NCI-H345 (cell line): ENCODE measurements at places on chromosomes 6 and 20.
A peak's percentile ranks its signal among the peaks of the same experiment; 100 is the strongest.

- DNase-seq, result no peak
Observed at GRCh38 chr6:166257911-166258318, 50.3 kb downstream of the PRR18 start.

DNA sequence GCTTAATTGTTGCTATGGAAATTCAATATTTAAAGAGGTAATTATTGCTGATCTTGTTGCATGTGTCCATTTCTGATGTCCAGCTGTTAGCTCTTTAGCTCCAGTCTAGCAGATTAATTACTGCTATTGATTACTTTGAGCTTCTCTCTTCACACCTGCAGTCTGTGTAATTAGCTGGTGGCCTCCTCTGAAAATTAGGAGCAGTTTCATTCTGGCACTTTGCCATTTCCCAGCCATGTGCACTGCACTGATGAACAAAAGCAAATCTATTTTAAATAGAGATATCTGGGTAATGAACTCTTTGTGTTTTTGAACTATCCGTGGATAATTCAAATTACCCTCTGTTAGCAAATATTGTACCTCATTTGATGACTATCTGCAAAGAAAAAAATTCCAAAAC, 275.9 kb downstream of the RNF144B start:
- peak; percentile 37 for DNase-seq

GRCh38 chr6:115551527-115551926, 509.2 kb downstream of the FRK start:
- peak; percentile 19 for DNase-seq

DNA sequence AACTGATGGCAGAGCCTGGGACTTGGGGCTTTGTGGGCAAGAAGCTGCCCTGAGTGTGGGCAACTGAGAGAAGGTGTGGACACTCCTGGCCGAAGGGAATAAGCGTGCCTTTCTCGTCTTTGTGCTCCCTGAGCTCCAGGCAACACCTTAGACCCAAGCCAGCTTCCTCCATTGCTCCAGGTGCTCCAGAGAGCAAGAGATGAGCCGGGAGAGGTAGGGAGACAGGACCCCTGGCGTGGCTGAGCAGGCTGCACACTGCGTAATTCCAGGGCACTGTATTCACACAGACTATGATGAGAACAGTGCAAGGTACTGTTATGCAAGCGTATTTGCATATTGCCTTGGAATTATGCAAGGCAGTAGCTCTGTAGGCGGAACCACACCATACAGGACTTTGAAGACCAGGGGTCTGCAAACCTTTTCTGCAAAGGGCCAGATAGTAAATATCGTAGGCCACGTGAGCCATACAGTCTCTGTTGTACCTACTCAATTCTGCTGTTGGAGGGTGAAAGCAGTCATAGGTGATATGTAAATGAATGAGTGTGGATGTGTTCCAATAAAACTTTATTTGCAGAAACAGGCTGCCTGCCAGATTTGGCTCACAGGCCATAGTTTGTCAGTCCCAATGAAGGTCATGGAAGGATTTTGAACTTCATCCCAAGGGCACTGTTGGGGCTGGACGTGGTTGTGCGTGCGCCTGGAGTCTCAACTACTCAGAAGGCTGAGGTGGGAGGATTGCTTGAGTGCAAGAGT, 42.1 kb upstream of the FAM83D start:
- no peak for DNase-seq

DNA sequence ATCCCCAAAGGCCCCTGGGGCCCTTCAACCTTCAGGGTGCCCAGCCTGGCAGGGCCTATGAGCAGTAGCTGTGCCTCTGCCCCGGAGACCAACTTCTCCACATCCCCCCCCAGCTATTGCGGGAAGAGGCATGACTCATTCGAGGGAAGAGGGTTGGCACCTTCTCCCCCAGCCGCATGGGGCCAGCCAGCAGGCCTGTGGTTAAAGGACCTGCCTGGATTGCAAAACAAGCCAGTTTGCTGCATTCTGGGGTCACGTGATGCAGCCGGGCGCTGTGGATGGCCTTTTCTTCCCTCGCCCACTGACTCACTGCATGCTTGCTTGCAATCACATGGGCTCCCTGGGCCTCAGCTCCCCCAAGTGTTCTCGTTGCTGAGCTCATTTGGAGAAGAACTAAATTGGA, 182.5 kb downstream of the MAFB start:
- no peak for DNase-seq

GRCh38 chr6:49003348-49003747, 459.7 kb downstream of the MMUT start:
- peak; percentile 7 for DNase-seq
